ENCODE measurements at places on chromosomes 6 and 20.

DNA sequence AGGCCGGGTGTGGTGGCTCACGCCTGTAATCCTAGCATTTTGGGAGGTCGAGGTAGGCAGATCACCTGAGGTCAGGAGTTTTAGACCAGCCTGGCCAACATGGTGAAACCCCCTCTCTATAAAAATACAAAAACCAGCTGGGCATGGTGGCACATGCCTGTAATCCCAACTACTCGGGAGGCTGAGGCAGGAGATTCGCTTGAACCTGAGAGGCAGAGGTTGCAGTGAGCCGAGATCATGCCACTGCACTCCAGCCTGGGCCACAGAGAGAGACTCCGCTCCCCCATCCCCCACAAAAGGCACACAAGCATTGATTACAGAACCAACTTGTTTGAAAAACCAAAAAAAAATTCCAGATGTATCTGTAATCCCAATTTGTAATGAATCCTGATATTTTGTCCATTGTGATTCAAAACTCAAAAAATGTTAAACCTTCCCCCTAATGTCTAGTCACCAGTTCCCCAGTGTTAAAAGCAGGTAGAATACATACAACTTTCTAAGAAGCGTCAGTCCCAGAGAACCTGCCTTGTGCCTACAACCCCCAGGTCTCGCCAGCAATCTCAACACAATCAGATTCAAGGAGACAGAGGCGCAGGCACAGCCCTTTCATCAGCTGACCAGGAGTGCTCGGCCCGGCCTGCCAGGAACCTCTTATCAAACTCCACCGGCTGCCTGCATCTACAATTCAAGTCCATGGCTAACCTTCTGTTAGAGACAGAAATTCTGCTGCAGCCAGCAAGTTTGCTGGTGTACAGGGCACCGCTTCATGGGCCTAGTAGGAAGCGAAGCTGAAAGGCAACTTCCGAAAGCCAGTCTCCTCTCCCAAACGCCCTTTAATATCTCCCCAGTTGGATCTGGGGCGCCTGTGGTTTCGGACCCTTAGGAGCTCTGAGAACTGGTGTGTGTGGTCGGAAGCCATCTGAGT, 2.1 kb downstream of the EZR start:
- peak; percentile 57 for DNase-seq

GRCh38 chr6:83459663-83460062, 28.8 kb upstream of the ME1 start:
- DNase-seq, result no peak

GRCh38 chr20:10492844-10493243, 57.7 kb downstream of the SLX4IP start:
- no peak for DNase-seq

DNA sequence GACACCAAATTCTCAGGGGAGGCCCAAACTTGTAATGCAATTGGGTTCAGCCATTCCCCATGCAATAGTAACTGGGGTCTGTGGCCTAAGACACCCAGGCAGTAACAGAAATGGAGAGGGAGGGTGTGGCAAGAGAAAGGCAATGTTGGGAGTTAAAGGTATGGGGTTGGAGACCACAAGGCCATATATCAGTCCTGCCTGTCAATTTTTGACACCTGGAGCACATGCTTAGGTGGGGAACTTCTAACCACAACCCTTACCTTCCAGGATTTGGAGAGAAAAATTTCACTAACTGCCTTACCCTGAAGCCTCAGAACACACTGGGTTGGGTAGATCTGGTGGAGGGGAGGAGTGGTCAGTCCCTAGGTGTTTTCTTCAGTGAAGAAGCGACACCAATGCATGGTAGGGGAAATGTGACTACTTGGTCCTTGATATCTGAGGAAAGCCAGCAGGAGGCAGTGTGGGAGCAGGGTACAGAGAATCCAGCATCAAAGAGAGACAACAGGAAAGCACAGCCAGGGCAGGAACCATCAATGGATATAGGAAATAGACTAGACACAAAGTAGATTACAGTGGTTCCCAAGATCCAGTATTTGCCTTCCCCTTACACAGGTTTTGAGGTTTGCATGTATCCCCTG, 6.8 kb upstream of the USP49 start:
- DNase-seq, result no peak

- no peak for DNase-seq
Observed at GRCh38 chr6:125346926-125347563, 45.3 kb upstream of the HDDC2 start.

DNA sequence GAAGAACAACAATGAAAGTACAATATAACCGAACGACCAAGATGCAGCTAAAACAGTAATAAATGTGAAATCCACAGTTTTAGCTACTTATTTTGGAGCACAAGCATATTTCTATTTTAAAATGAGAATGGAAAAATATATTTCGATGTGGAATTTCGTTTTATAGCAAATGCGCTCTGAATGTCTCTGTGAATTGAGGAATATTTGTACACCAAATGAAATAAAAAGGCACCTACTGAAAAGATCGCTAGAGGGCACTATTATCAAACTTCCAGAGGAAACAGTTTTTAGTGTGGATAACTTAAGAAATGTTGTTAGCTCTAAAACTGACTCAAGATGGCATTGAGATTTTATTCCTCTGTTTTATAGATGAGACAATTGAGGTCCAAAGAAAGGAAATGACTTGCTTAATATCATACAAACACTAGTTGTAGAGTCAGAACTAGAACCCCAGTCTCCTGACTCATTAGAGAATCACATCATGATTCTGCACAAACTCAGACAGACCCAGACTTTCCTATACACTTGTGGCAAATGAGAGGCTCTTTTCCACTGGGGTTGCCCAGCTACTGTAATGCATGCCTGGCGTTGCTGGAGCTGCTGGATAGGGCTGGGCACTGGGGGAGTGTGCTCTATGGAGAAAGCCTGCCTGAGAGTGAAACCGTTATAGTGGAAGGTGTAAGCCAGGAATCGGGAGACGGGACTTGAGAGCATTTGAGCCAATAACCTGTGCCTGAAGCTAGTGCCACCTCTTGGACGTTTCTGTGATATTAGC, 51.9 kb downstream of the GCLC start:
- DNase-seq, result peak; percentile 51

- no peak for DNase-seq
Observed at GRCh38 chr6:86500035-86500434, 437.3 kb upstream of the HTR1E start.

- no peak for DNase-seq
Observed at GRCh38 chr6:110033749-110034666, 55.9 kb downstream of the GPR6 start.

- no peak for DNase-seq
Observed at GRCh38 chr20:47719625-47720024, 65.7 kb downstream of the SULF2 start.

- DNase-seq, result no peak
Observed at GRCh38 chr6:53233309-53233708, 84.7 kb upstream of the GCM1 start.

GRCh38 chr20:44016525-44016924, 101.9 kb downstream of the TOX2 start:
- DNase-seq, result no peak

DNA sequence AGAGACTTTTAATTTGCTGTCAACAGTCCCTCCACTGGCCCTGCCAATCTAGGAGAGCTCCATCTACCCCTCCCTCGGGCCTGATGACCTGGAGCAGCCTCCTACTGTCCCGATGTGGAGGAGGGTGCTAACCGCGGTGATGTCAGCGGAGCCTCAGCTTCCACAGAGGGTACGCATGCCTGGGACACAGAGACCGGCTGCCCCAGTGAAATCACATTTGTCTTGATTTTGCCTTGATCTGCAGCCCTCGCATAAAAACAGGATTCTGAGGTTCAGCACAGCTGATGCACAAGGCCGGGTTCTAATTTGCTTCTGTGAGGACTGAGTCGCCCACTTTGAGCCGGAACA, 77.6 kb downstream of the STK35 start:
- DNase-seq, result no peak

DNA sequence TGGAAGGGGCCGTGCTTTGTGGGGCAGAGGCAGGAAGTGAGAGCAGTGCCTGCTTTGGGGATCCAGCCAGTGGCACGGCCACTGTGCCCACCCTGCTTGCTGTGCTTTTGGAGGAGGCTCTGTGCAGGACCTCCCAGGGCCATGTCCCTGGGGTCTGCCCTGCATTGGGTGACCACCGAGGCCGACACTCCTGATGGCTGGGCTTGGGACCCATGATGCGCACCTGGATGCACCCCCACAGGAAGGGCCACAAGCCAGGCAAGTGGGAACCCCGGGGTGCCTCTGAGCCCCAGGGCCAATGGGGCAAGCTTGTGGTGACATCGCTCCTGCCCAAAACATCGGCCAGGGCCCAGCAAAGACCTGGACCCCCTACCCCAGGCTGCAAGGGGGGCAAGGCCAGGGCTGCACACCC, 738.6 kb upstream of the GJE1 start:
- no peak for DNase-seq

DNA sequence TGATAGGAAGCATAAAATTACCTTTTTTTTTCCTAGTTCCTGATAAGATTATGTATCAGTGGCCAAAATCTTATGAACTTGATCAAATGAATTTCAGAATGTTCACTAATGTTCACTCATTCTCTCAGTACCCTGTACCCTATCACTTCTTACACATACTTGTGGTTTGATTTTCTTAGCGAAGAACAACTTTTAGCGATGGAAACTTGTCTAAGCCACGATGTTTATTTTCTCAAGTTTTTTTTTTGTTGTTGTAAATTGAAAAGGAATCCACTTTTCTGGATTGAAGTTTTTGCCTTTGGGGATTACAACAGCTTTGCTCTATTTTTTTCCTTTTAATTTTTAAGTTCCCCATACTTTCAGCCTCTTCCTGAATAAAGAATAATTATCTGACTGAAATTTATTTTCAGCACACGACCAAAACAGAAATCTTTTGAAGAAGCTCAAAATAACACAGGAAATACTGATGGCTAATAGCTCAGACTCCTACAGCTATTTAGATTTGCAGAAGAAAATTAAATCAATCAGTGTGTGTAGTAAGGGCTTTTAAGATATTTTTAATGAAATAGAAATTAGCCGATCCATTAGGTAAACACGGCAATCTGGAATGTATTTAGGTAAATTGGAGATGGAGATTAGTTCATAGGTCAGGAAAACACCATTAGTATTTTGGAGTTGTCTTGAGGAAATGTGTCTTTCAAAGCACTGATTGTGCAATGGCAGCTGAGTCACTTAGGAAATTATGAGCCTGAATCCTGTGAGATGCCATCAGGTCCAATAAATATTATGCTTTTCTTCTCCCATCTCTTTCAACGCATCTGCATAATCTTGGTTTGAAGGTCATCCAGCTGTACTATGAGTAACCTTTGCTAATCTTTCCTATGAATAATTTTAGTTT, 217.5 kb downstream of the GJA1 start:
- no peak for DNase-seq

DNA sequence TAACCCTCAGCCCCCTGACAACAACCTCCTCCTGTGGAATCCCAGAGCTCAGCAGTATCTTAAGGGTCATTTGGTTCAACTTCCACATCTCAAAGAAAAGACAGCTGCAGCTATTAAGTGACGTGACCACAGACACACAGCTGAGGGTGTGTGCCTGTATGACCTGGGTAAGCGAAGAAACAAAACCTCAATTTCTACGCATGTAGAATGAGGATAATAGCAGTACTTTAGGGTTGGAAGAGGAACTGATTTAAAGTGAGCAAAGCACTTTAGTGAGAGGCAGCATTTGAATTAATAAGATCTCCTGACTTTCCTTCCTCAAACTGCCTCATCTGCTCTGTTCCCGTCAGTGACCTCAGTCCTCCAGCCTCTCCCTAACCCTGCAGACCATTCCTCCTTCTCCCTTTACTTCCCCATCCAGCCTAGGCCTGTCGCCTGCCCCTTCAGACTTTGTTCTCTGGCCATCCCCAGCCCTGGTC, 6.8 kb upstream of the ARMC2 start:
- no peak for DNase-seq

DNA sequence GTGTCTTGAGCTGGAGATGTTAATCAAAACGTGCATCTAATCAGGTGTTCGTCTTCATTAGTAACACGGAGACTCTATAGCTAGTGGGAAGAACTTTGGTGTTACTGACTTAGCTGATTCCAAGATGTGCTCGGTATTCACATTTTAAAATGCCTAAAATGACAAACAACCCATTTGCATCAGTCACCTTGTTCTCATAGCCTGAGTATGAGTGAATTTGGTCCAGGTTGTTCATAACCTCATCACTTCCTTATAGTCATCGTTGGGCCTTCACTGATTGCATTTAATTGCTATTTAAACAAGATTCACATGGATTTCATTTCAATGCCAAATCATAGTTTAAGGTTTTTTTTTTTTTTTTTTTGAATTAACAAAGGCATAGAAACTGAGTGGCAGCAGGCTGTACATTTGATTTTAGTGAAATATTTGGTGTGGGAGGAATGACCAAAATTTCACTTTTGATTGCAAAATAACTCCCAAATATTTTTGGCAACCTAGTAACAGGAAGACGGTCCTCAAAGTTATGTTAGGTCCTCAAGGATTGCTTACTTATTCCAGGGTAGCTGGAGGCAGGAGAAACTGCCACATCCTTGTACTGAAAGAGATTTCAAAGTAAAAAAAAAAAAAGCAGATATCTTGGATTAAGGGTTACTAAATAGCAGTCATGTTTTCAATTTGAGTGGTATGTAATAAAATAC, 104.7 kb downstream of the JARID2 start:
- DNase-seq, result no peak

- DNase-seq, result peak; percentile 63
Observed at GRCh38 chr6:6758915-6759654, 170.6 kb downstream of the LY86 start.

DNA sequence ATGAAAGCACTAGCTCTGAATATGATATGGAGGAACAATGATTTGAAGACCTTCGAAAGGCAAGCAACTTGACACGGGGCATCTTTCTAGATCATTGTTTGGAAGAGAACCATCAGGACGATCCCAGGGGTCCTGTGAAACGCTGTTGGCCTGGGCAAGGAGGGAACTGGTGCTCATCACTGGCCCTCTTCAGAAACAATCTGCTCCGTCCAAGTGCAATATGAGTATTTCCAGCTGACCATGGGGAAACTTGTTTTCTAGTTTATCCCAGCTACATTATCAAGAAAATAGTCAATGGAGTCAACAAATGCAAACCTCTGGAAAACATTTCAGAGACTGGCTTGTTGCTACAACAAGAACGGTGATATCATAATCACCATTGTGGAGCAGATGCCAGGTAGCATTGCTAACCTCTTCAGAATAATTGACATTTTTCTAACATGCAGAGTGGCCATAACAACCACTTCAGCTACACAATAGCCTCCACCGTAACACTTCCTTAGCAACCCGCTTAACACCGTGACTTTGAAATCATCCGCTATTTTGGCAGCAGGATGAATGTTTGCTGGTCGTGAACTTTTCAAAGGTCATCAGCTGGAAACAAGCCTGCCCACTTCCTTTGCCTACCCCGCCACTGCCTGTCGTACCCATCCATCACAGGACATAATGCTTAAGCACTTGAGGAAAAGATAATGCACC, 112.0 kb upstream of the PDE10A start:
- no peak for DNase-seq

- no peak for DNase-seq
Observed at GRCh38 chr20:6560978-6561377, 206.5 kb upstream of the BMP2 start.
